Suppressor macrophage treated with lipopolysaccharide for 1 hour (primary cell): ENCODE measurements at places on chromosomes 1 and 21.

- DNase-seq = no peak
Measured at GRCh38 chr1:154884869-154885701, 15.0 kb upstream of the KCNN3 start.

DNA sequence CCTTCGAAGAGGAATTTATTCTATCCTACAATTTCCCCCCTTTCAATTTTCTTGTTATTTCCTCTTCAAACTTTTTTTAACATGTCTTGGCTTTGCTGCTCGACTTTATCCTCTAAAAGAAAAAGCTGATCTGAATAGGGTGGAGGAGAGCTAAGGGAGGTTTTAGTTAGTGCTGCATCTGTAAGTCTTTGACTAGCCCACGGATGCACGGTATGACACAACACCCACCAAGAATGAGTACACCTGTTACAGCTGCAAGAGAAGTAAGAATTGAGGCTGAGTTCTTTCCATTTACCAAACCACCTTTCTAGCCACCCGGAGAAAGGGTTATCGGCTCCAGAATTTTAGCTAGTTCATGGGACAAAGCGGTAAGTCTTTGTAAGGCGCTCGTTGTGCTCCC, 23.8 kb downstream of the SCCPDH start:
- no peak for DNase-seq

GRCh38 chr1:39369565-39369964, 121.9 kb upstream of the BMP8A start:
- no peak for DNase-seq

GRCh38 chr1:193077991-193078390, 18.6 kb downstream of the RO60 start:
- no peak for DNase-seq

DNA sequence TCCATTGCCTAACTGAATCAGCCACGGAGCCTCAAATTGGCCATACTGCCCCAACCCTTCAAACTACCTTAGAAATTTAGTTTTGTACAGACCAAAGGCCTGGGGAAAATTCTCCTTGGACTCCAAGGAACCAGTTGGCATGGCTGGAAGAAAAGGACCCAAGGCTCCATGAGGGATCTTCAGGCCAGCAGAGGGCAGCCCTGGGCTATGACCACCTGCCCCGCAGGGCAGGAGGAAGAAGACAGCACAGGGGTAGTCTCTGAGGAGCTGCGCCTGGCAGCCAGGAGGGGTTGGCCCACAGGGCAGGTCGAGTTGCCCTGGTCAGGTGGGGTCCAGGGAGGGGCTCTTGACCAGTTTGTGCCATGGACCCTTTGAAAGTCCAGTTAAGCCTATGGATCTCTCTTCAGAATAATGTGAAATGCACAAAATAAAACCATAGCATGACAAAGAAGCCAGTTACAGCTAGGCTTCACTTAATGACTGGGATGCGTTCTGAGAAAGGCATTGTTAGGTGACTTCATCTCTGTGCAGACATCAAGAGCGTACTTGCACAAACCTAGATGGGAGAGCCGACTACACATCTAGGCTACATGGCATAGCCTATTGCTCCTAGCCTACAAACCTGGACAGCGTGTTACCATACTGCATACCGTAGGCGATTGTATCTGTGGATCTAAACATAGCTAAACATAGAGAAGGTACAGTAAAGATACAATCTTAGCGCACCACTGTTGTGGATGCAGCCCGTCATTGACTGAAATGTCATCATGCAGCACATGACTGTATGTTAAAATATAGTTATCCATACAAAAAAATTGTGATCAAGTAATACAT, 26.1 kb downstream of the CACNA1S start:
- DNase-seq = peak; percentile 85

GRCh38 chr1:228076796-228077430, 5.6 kb upstream of the ARF1 start:
- no peak for DNase-seq
